ENCODE measurements at places on chromosomes 5 and 9. TPM values are rescaled to one million over a fixed set of nuclear protein-coding genes. Genes with fewer than 3 reads are reported as not detected.

LHX6 gene
- 4.4 TPM for total RNA-seq

- no peak for DNase-seq
Observed at GRCh38 chr5:94595281-94595840, 23.0 kb downstream of the KIAA0825 start.

- no peak for DNase-seq
Observed at GRCh38 chr5:50691399-50692016, 25.1 kb downstream of the PARP8 start.

DNA sequence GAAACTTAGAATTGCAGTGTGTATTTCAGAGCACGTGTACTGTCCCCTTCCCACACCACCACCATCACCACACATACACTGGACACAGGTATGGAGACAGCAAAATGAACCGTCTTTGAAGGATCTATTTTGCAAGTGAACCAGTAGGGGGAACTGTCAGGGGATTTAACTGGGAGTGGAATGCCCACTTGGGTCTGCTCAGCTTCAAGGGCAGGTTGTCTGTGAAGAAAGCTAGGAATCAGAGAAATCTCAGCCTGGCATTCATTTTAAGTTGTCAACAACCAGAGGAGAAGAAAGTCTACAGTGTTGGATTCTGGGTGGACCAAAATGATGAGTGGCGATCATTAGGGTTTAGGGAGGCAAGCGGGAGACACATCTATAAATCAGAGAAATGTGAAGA lies 147.0 kb downstream of the DCP2 start:
- no peak for DNase-seq

- DNase-seq: no peak
Observed at GRCh38 chr9:127758843-127759242, 19.6 kb downstream of the SH2D3C start.

DNA sequence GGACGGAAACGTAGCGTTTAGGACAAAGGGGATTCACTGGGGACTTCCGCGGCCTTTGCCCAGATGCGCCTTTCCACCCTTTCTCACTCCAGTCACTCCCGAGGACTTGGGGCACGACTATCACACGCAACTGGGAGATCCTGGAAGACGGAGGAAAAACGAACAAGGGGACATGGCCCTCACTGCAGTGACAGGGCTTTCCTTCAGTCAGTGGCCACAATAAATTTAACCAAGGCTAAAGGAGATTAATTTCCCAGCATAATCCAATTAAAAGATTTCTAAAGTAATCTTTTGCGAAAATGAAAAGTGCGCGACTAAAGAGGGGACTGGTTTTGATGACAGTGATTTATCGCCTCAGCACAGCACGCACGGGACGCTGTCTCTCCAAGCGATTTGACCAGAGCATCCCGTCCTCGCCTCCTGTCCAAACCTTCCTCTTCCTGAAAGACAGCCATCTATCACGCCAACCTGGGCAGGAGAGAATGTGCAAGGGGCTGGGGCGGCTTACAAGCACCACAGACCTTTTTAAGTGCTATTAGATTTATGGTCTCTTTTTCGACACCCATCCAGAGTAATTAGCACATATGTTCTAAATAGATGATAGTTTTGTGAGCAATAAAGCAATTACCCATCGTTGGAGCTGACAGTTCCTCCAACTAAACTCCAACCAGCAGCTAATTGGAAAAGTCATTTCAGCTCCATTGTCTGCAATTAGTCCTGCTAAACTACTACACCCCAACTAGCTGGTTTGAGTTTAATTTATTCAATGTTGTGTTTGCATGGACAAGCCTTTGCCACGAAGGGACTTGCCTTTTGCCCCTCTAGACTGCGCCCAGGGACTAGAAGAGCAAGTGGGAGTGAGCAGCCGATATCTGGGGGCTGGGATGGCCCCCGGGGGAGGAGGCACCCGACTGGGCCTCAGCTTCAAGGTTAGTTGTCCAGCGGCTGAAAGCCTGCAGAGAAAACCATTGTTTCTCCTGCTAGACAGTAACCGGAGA lies 7.4 kb downstream of the NR2F1-AS1 start:
- no peak for DNase-seq

DNA sequence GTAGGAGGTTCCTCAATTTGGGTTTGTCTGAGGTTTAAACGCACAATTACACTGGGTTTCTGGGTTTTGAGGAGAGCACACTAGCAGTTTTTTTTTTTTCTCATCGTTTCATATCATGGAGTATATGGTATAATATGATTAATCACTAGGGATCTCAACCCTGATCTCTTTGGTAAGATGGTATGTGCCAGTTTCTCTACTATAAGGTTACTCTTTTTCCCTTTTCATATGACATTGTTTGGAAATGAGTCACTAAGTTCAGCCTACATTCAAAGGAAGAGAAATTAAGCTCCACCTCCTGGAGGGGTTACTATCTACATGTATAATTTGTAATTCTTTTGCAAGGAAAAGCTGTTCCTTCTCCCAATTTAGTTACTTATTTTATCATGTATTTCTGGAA lies 35.2 kb downstream of the MTRR start:
- DNase-seq: no peak

- no peak for DNase-seq
Observed at GRCh38 chr9:131113655-131114054, 11.7 kb upstream of the NUP214 start.

DNA sequence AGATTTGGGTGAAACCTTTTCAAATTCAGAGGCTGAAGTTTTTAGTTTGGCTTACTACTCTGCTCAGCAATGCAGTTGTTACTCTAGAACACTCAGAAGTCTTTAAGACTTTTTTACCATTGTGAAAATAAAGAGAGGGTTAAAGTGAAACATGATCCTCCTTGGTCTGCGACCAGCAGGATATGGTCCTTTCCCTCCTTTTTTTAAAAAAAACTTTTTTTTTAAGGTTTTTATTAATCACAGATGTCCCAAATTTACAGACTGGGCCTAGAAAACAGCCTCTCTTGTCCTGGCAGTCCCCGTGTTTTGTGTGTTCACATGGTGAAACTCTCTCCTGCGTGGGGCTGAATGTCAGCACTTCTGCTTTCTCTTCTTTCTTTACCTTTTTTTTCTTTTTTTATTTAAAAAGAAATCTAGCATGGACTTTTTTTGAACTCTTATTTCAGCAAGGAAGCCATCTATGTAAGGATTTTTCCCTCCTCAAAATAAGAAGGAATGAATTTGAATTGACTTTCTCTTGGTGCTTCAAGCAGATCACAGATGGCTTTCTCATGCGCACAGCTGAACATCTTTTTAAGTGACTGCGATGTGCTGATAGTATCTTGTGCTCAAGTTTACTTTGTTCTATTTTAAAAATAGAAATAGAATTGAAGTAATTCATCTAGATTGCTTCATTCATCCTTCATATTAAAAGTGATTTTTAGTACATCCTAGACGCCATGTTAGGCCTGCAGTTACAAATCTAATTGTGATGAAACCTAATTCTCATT lies 128.7 kb upstream of the OTULINL start:
- no peak for DNase-seq

C9orf153 gene
- total RNA-seq: 0.71 TPM

GRIN3A gene
- not detected for total RNA-seq

WASHC1 gene
- 11.1 TPM for total RNA-seq

DNA sequence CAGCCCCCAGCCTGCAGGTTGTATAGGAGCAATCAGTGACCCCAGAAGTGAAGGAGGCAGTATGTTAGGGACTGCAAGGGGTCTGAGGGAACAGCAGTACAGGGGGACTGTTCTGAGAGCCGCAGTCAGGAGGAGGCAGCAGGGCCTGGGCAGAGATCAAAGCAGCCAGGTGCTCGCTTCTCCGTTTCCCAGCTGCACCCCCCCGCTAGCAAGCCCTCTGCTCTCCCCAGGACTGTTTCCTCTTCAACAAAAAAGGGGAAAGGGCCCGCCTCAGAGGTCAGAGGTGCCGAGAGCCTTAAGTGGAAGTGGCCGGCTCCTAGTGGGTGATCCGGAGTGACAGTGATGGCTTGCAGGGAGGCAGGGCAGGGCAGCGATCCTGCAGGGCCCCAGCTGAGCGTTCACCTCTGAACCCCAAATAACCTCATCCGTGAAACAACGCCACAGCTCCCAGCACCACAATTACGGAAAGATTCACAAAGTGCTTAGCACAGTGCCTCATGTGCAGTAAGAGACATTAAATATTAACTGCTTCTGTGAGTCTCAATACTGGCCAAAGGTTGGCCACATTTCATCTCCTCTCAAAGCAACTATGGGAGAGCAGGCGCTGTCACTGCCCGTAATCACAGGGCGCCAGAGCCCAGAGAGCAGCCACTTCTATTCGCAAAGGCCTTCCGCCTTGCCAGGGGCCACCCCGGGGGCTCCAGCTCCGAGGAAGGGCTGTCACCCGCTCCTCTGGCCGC lies 8.0 kb downstream of the CLPTM1L start:
- DNase-seq: no peak

DNA sequence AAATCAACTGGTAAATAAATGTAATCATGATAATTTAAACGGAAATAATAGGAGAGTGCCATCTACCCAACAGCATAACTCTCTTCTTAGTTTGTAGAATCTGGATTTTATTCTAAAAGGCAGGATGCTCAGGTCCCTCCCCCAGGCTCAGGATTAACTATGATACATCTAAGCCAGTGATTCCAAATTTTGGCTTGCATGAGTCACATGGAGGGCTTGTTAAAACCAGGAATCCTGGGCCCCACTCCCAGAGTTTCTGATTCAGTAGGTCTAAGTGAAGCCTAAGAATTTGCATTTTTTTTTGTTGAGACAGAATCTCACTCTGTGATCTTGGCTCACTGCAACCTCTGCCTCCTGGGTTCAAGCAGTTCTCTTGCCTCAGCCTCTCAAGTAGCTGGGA lies 62.3 kb upstream of the ZFR start:
- no peak for DNase-seq

DNA sequence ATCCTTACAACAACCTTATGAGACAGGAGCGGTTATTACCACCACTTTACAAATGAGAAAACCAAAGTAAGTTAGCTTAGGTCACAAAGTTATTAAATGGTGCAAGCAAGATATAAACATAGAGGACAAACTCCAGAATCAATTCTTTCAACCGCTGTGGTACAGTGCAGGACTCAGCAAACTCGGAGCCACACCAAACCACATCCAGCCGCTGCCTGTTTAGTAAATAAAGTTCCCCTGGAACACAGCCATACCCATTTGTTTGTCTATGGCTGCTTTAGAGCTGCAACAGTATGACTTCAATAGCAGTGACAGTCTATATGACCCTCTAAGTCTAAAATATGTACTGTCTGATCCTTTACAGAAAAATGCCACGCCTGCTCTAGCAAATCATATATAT lies 1567.2 kb upstream of the WWC1 start:
- DNase-seq: no peak

All from thyroid gland (tissue), 4 donors.